ENCODE measurements at places on chromosomes 7 and 10.

DNA sequence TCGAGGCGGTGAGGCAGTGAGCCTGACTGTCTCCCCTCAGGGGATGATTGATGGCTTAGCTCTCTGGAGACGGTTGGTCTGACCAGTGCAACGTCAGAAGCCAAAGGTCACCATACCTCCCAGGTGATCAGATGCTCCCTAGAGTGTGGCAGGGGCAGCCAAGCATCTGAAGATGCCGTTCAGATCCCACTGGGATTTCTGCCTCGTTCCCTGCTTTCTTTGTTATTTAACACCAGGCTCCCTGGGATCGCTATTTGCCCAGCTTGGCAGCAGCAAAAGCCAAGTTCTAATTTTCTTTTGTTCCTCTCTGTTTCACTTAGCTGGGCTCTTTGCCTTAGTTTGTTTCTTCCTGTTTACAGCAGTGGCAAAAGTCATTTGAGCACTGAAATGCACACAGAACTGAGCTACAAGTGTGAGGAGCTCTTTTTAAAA lies 53.5 kb upstream of the SVIL start:
- no peak for DNase-seq

DNA sequence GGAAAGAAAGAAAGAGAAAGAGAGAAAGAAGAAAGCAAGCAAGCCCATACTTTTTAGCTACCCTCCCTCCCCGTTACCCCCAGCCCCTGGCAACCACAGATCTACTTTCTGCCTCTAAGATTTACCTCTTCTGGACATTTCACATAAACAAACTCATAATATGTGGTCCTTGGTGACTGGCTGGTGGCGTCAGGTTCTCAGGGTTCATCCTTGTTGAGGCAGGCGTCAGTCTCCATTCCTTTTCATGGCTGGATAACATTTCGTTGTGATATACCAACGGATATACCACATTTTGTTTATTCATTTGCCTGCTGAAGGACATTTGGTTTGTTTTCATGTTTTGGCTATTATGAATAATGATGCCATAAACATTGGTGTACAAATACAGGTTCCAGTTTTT lies 30.5 kb downstream of the CDH23 start:
- no peak for DNase-seq

DNA sequence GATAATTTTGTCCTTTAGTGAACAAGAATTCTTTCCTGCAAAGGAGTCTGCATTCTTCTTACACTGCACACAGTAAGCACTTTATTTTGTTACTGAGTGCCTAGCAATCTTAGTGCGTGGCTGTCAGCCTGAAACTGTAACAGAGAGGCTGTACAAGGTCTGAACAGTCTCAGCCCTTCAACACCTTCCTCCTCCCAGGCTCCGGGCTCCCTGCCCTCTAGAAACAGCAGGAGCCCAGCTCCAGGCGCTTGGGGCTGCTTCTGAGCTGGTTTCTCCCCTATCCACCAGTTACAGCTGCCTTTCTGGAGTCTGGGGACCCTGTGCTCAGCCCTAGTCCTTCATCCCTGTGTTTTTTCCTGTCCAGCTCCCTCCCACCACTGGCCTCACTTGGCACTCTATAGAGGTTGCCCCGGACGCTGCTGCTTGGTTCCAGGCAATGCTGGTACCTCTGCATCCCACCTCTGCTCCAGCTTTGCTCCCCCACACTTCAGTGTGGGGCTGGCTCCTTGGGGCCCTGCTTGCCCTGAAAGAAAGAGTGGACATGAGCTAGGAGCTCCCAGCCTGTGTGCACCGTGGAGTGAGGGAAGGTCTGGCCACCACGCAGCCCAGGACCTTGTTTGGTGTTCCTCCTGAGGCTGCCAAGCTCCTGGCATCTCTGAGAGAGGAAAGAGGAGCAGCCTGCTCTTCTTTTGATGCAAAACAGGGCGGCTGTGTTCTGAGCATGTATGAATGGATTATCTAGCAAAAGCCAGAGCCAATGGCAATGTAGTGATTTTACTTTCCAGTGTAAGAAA lies 251.2 kb upstream of the GRB10 start:
- no peak for DNase-seq

DNA sequence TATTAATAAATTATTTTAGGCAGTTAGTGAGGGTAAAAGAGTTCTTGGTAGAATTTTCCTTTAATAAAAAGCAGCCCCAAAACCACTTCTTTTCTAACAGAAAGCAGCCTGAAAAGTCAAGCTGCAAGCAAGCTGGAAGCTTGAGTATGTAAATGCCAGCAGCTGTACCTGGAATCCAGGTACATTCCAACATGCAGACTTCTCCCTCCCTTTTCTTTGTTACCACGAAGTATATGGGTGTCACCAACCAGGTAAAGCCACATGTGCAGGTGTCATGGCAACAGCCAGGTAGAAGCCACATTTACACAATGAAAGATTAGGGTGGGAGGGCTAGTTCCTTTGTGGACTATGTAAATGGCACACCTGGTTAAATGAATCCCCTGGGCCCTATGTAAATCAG lies 114.6 kb downstream of the EPC1 start:
- DNase-seq = no peak

GRCh38 chr10:127907411-127908105 lies 655 bp downstream of the PTPRE start:
- DNase-seq = no peak

DNA sequence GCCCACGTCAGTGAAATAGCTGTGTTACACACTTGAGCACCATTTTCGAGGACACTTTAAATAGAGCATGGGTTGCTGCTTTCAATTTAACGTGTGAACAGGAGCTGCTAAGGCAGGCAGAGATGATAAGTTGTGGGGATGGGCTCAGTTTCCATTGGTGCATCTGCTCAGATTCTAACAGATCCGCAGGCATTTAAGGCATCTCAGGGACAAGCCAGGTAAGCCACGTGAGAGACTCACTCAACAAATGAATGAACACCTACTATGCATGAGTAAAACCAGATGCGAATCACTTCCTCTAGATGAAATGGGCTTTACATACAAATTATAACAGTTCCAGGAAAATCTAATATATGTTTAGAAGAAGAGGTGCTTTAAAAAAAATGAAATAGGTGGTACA lies 34.6 kb downstream of the PLXNA4 start:
- DNase-seq = no peak

GRCh38 chr7:816751-817671 lies 15.3 kb upstream of the SUN1 start:
- DNase-seq = no peak

DNA sequence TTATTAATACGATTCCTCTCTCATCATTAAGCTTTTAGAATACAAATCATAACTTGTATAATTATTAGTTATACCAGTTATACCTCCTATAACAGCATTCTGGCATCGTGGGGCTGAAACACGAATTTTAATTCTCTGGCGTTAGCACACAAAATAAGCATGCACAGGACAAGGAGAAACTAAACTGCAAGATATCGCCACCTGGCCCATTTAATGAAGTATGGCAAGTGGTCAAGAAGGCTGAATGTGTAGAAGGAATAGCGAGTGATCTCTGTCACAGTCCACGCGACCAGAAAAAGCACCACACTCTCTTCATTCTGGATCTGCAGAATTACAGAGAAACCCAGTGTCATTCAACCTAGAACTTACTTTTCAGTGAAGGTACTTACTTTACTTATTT lies 18.1 kb downstream of the HACD1 start:
- no peak for DNase-seq

GRCh38 chr7:130020434-130020833 lies 30.7 kb downstream of the ZC3HC1 start:
- no peak for DNase-seq

- no peak for DNase-seq
These were observed 423.7 kb downstream of the DPP6 start for GRCh38 chr7:154475864-154476263.

GRCh38 chr7:43823941-43824340 lies 45.4 kb downstream of the MRPS24 start:
- DNase-seq = no peak

DNA sequence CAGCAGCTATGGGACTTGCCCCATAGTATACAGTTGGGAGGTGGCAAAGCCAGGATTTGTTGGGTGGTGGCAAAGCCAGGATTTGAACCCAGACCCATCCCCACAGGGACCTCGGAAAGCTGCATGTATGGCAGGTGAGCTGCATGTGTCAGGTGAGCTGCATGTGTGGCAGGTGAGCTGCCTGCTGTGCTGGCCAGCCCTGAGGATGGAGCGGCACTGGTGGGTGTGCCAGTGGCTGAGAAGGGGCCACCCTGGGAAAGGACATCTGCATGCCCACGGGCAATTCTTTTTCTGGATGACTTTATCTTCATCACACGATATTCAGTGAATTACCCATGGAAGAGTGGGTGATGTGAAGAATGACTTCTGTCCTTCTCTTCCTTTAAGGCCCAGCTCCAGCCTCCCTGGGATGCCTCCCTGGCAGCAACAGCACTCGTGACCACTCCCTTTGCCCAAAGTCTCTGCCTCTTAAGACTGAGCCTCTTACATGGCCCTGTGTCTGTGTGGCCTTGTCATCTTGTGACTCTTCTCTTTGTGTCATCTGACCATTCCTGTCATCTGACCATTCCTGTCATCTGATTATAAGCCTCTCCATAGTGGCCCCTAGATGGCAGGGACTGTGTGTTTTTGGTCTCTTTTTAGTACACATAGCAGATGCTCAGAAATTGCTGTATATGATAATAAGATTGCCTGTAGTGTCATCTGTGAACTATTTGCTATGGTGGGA lies 25.0 kb downstream of the CLEC2L start:
- no peak for DNase-seq

DNA sequence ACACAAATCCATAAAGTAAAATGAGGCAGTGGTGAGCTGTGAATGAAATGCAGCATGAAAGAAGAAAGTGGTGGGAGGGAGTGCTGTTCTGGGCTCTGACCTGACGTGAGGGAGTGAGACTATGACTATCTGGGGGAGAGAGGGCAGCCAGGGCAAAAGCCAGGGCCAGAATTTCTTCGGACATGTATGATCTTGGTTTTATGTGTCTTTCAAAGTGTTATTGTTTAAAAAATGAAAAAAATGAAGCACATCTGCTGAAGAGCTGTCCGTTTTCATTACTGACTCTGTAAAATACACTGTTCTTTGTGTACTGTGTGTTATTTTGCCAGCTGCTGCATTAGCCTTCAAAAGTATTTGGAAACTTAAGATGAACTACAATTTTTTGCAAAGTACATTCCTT lies 70.2 kb upstream of the KLF14 start:
- DNase-seq = no peak

GRCh38 chr7:20159226-20159747 lies 57.9 kb downstream of the MACC1 start:
- no peak for DNase-seq

DNA sequence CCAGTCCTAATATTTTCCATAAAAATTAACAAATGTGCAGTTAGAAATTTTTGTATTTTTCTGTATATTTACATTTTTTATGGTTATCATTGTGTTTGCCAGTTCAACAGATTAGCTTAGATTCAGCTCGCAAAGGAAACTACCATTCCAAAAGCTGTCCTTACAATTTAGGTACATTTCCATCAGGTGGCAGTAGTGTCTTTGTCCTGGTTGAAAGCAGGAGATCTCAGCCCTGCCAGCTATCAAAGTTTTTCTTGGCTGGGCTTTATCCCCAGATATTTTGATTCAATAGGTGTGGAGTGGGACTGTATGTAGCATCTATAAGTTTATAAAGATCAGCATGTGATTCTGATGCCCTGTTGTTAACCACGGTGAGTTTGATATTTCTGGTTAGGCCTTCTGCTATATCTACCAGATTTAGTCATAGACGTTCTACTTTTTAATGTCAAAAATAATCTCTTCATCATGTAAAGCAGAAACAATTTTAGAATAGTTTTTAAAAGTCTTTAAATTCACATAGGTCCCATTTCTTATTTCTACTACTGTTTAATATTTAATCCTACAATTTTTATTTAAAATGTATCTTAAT lies 15.5 kb upstream of the ICA1 start:
- no peak for DNase-seq

- DNase-seq = no peak
These were observed 165.2 kb upstream of the AUTS2 start for GRCh38 chr7:69433081-69433480.

DNA sequence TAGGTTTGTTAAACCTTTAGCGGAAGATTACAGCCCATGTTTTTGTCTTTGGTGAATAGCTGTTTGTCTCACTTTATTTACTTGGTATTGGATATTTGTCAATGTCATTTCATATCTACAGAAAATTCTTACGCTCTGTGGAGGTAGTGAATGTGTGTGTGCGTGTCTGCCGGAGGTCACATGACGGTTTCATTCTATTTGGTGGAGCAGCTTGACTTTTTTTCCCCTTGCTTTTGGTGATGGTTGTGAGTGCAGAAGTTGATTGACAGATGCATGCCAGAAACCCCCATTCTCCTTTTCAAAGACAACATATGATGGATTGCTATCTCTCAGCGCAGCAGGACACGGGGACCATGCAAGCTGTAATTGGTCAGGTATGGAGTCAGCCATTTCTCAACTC lies at the start of gene POU6F2:
POU6F2 (plus strand) TSS at position 225 of the 400 bp plus-strand sequence; CDS start at position 270, 45 bp downstream.
- no peak for DNase-seq

DNA sequence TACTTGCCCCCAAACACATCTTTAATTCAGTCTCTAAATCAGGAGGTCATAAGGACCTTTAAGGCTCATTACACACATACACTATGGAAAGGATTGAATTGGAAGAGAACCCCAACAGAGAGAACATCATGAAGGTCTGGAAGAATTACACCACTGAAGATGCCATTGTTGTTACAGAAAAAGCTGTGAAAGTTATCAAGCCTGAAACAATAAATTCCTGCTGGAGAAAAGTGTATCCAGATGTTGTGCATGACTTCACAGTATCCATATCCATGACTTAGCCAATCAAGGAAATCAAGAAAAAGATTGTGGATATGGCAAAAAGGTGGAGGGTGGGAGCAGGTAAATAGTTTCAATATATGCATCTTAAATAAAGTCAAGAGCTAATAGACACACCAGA lies 13.7 kb downstream of the LIPA start:
- no peak for DNase-seq

DNA sequence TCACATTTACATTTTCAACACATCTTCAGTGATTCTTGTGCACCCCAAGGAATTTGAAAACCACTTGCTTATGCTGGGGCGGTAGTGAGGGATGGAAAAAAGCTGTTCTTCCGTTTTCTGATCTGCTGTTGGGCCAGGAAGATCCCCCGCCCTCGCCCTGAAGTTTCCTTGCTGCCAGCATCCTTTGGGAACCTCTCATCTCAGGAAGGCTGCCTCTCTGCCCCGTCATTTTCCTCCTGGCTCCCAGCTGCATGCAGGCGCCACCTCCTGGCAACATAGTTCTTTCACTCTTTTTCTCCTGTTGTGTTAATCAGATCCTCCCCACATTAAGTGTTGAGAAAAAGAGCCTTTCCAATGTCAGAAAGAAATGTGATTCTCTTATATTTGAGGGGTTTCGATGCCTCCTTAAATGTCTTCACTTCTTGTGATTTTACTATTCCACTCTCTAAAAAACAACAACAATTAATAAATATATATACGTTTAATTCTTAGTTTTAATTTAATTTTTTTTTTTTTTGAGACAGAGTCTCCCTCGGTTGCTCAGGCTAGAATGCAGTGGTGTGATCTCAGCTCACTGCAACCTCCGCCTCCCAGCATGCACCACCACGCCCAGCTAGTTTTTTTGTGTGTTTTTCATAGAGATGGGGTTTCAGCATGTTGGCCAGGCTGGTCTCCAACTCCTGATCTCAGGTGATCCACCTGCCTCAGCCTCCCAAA lies 122.9 kb downstream of the RALA start:
- peak; percentile 75 for DNase-seq

- no peak for DNase-seq
These were observed at the start of gene ATG9B for GRCh38 chr7:151024435-151025056. ATG9B (minus strand) TSS chr7:151024494; CDS start chr7:151024423, 71 bp downstream.

- DNase-seq = peak; percentile 68
These were observed 1.4 kb upstream of the TSPAN15 start for GRCh38 chr10:69449841-69450240.

- peak; percentile 9 for DNase-seq
These were observed 738 bp downstream of the VPS26A start for GRCh38 chr10:69124563-69125268.

All from NCI-H1694 (cell line).